ENCODE measurements at places on chromosomes 12 and 14. TPM values are rescaled to one million over a fixed set of nuclear protein-coding genes. Genes with fewer than 3 reads are reported as not detected.
A peak's percentile ranks its signal among the peaks of the same experiment; 100 is the strongest.

GRCh38 chr12:132503618-132504204 lies 13.8 kb downstream of the FBRSL1 start:
- peak; percentile 64 for DNase-seq

- DNase-seq, result no peak
Observed at GRCh38 chr12:119393677-119394076, 59.1 kb downstream of the CCDC60 start.

DNA sequence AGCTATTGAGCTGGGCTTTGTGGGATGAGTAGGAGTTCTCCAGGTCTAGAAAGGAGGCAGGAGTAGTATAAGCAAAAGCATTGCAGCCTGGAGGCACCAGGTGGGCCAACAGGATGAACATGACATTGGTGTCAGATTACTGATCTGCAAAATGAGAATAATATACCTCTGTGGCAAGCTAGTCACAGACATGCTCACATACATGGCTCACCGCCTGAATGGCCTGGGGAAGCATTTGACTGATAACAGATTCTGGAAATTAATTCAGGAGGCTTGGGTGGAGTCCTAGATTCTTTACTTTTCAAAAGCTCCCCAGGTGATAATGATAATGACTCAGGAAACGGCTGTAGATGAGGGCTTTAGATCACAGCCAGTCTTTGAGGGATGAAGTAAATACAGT lies 709 bp downstream of the TCL1B start:
- no peak for DNase-seq

- no peak for DNase-seq
Observed at GRCh38 chr14:55605793-55606192, 25.8 kb downstream of the KTN1 start.

DNA sequence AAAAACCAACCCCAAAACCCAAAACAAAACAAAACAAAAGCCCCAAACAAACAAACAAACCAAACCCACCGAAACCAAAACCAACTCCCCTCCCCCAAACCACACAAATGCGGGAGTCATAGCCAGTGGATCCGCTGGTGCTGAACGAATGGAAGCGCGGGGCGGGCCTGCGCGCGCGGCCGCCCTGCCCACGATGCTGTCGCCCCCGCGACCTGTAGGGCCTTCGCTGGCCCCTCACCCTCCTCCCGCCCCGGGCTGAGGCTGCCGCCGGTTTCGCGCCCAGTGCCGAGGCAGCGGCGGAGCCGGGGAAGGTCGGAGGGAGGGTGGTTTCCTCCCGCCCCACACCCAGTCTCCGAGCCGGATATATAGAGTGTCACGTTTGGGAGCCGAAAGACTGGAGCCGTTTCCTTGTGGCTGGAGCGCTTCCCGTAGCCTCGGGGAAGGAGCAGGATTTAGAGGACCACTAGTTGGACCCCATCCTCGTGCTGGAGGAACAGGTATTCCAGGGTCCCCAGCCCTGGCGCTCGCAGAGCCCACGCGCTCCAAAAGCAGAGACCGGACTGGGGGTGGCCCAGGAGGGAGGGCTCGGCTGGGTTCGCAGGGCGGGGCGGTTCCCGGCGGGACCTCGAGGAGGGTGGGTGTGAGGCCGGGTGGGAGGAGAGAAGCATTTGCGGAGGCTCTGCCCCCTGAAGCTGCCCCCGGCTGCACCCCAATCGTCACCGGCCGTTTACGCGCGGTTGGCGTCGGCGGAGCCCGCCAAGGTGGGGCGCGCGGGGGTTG lies at the start of gene FAR2:
Gene FAR2, plus strand, starts transcription at position 368 of the 780 bp plus-strand sequence. CDS start 121,172 bp downstream, outside the sequence.
- DNase-seq, result peak; percentile 37

DNA sequence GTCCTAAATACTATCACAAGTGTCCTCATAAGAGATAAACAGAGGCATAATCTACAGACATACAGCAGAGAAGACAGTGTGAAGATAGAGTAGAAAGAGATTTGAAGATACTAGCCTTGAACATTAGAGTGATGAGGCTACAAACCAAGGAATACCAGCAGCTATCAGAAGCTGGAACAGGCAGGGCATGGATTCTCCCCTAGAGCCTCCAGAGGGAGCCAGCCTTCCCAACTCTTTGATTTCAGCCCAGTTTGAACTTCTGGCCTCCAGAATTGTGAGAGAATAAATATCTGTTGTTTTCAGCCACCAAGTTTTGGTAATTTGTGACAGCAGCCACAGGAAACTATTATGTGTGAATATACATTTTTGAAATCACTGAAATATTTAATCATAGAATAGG lies 47.2 kb downstream of the CCDC91 start:
- DNase-seq, result no peak

DNA sequence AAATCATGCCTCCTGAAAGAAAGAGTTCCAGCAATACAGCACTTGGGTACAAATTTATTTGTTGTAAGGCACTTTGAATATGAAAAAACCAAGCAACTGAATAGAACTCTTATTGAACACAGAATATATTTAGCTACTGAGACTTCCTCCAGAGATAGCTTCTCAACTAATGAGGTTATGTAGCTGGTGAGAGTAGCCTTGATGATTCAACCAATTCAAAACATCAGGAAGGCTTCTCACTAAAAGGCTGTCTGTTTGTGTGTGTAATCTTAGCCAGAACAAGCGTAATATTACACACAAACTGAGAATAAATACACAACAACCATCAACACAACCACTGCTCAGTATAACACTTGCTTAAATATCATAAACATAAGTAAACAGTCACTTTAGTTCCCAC lies 20.4 kb downstream of the EIF2B2 start:
- no peak for DNase-seq

DNA sequence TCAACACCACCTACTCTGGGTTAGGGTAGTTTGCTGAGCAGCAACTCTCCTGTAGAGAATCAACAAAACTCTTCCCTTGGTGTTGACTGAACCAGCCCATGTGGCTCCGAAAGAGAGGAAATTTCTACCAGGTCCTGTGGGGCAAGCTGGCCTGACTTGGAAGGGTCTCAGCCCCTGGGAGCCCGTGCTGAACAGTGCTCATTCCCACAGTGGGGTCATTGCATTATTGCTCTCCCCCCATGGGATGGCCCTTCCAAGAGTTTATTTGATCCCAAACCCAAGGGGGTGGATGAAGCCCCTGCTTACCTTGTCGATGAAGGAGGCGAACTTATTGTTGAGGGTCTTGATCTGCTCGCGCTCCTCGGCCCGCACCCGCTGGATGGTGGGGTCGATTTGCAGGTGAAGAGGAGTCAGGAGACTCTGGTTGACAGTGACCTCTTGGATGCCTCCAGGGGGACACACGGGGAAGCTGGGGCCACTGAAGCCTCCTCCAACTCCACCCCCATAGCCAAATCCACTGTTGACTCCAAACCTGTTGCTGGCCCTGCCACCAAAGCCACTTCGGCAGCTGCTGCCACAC lies 580 bp downstream of the KRT75 start:
- no peak for DNase-seq

DNA sequence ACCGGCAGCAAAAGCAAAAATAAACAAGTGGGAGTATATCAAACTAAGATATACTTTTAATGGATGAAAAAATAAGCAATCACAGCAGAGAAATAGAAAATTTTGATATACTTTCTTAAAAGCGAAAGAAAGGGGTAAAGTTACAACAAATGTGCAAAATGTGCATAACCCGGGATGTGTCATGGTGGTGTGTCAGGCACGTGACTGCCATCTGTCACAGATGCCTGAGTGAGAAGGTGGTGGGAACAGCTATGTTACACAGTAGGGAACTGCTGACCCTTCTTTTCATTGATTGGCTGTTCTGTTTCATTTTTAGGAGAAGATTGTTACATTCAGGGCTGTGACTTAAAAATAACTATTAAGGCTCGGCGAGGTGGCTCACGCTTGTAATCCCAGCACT lies 168.1 kb upstream of the PELI2 start:
- DNase-seq, result no peak

GRCh38 chr12:84825149-84825548 lies 87.5 kb downstream of the SLC6A15 start:
- DNase-seq, result no peak

- no peak for DNase-seq
Observed at GRCh38 chr12:6316921-6317692, 6.6 kb downstream of the PLEKHG6 start.

- no peak for DNase-seq
Observed at GRCh38 chr14:54202288-54202687, 194.5 kb upstream of the CDKN3 start.

- DNase-seq, result no peak
Observed at GRCh38 chr12:7877420-7877819, 4.7 kb upstream of the SLC2A14 start.

DNA sequence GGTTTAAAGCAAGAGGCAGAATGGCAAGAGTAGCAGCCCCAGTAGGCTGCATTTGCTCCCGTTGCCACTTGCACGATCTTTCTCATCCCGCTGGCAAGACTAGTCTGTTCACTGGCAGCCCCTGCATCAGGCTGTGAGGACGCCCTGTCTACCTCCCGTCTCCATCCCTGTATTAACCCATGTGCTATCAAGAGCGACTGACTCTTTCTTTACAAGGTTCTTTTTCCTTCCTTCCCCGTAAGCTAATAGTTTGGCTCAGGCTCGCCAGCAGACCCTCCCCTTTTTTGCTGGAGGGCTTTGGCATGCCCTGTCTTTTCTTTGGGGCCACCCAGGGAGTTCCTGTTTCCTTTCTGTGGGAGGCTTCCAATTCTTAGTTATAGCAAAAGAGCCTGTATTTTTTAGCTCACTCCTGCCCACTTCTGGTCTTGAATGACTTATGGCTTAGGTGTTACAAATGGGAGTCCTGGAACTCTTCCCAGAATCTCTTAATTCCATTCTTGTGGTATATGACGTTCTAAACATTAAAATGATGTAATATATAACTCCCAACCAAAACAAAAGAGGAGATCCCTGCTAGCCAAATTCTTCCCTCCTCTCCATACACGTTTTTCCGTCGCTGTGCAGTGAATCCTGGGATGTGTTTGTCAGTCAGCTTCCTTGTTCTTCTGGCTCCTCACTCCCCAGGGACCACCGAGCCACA lies 149.0 kb downstream of the PRKCH start:
- no peak for DNase-seq

GRCh38 chr14:69632164-69632563 lies 20.8 kb downstream of the SUSD6 start:
- no peak for DNase-seq

DNA sequence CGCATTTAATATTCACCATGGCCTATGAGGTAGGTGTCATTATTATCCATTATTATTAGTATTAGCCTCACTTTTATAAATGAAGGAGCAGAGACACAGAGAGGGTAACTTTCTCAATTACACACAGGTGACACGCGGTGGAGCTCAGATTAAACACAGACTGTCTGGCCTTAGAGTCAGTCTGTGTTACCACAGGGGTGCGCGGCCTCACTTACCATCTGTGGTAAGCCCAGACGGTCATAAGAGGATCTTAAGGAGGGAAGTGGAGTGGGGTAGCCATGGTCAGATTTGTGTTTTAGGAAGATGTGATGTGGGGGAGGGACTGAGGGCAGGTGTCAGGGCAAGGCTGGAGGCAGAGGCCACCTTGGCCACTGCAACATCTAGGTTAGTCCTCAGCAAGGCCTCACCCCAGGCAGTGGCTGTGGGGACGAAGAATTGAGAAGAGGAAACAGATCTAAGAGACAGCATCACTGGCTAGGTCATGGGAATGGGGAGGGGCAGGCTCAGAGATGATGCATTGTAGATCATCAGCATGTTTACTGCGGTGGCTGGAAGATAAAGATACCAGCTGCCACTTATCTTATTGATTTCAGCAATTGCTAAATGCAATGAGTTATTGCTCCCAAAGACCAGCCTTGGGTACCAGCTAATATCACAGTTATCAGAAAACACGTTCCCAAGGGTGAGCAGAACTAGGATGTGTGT lies 67.1 kb downstream of the SERPINA3 start:
- DNase-seq, result no peak

- DNase-seq, result no peak
Observed at GRCh38 chr12:25694072-25694471, 141.0 kb upstream of the LMNTD1 start.

- DNase-seq, result no peak
Observed at GRCh38 chr12:94157981-94158411, 9.6 kb downstream of the PLXNC1 start.

GRCh38 chr12:46386360-46386867 lies 13.8 kb upstream of the SLC38A2 start:
- DNase-seq, result peak; percentile 75

- no peak for DNase-seq
Observed at GRCh38 chr12:109783135-109783964, 49.8 kb downstream of the TRPV4 start.

DNA sequence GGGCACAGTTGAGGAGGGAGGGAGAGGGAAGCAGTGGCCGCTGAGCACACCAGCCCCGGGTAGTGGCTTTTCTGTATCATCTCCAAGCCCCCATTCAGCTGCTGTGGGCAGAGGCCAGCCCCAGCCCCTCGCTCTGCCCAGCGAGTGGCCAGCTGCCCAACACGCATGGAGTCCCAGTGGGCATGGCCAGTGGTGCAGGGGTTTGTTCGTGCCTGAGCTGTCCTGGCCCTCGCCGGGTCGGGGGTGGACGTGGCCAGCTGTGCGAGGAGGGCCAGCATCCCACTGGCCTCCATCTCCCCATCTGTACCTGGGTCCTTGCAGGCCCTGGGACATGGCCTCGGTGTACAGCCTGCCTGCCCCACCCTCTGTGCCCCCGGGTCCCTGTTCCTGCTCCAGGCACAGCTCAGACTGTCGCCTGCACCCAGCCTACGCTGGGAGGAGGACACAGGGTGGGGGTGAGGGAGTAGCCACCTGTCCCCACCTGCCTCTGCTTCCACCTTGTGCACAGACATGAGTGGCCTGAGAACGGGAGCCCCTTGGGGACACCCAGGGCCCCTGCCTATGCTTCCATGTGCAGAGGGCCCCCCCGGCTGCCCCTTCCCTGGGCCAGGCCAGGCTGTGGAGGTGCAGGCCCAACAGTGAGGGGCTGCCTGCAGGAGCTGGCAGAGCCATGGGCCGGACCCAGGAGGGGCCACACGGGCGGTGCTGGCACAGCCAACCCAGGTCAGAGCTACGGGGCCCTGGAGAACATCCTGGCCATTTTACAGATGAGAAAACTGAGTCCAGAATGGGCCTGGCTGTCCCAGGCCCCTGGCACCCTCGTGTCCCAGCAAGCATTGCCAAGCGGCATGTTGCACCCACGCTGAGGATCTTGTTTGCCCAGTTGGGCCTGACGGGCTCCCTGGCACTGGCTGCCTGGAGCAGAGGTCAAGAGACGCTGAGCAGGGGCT lies 4.3 kb downstream of the INF2 start:
- no peak for DNase-seq

GRCh38 chr14:34344318-34344717 lies 117.7 kb downstream of the SPTSSA start:
- no peak for DNase-seq

GRCh38 chr12:115335048-115335447 lies 651.1 kb upstream of the TBX3 start:
- DNase-seq, result no peak

- DNase-seq, result no peak
Observed at GRCh38 chr12:19960527-19960926, 407.8 kb upstream of the PDE3A start.

CLEC4A gene
- 1.7 TPM for polyA plus RNA-seq

SLC10A1 gene
- not detected for polyA plus RNA-seq

DTX1 gene
- 4.9 TPM for polyA plus RNA-seq

ZDHHC17 gene
- polyA plus RNA-seq, result 54.7 TPM

LGR5 gene
- polyA plus RNA-seq, result 4.2 TPM

RTL1 gene
- 33.0 TPM for polyA plus RNA-seq

KRT78 gene
- not detected for polyA plus RNA-seq

BIN2 gene
- polyA plus RNA-seq, result 12.4 TPM

PTPRR gene
- 1.2 TPM for polyA plus RNA-seq

PAH gene
- polyA plus RNA-seq, result not detected

Measured in muscle of back (tissue), 13 donors.